Stimulated activated CD8-positive, alpha-beta memory T cell treated with anti-CD3 and anti-CD28 coated beads, Interleukin-15, amount 100 ng/mL, for 24 hours (primary cell): ENCODE measurements at places on chromosomes 2 and 18.

GRCh38 chr2:49686897-49687442 is 532.7 kb upstream of the FSHR start:
- no peak for DNase-seq

- DNase-seq, result no peak
Observed at GRCh38 chr2:219641390-219642068, 14.1 kb downstream of the SLC4A3 start.

GRCh38 chr2:224957540-224958461 is 84.5 kb downstream of the DOCK10 start:
- DNase-seq, result no peak

- no peak for DNase-seq
Observed at GRCh38 chr2:26245810-26246209, 1.1 kb downstream of the HADHB start.

- DNase-seq, result no peak
Observed at GRCh38 chr2:160608599-160608998, 115.0 kb upstream of the RBMS1 start.

- DNase-seq, result no peak
Observed at GRCh38 chr2:98473995-98474780, 29.5 kb downstream of the INPP4A start.

DNA sequence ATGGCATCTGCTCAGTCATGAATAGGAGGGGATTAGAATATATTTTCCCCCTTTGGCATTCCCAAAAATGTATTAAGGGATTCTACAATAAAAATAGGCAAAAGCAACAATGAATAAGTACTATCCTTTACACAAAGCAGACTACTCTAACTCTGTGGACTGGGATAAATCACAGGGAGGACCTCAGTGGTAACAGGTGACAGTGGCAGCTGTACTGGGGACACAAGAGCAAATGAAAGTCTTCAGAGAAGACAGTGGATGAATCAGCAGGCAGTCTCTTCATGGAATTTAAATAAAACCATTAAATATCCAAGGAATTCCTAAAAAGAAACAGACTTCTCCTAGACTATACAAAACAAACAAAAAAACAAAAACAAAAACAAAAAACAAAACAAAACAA is 4.8 kb downstream of the CDH7 start:
- no peak for DNase-seq

DNA sequence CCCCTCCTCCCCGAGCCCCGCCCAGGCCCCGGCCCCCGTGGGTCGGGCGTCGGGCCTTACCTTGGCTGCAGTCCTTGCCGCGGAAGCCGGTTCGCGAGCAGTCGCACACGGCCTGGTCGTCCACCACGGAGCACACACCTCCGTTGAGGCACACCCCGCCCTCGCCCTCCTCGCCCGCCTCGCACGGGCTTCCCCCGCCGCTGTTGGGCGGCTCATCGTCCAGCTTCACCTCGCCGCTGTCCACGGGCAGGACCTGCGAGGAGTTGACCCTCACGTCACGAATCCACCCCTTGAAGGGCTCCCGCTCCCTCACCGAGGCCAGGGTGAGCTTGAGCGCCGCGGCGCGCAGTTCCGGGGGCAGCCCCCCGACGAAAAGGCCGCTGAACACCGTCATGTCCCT is 4.5 kb downstream of the NRXN1 start:
- DNase-seq, result no peak

GRCh38 chr2:86107031-86107430 is 996 bp downstream of the PTCD3 start:
- no peak for DNase-seq

GRCh38 chr18:49486134-49486533 is 900 bp downstream of the C18orf32 start:
- DNase-seq, result no peak
